MV-4-11 (cell line): ENCODE measurements at places on chromosomes 7 and 10.

DNA sequence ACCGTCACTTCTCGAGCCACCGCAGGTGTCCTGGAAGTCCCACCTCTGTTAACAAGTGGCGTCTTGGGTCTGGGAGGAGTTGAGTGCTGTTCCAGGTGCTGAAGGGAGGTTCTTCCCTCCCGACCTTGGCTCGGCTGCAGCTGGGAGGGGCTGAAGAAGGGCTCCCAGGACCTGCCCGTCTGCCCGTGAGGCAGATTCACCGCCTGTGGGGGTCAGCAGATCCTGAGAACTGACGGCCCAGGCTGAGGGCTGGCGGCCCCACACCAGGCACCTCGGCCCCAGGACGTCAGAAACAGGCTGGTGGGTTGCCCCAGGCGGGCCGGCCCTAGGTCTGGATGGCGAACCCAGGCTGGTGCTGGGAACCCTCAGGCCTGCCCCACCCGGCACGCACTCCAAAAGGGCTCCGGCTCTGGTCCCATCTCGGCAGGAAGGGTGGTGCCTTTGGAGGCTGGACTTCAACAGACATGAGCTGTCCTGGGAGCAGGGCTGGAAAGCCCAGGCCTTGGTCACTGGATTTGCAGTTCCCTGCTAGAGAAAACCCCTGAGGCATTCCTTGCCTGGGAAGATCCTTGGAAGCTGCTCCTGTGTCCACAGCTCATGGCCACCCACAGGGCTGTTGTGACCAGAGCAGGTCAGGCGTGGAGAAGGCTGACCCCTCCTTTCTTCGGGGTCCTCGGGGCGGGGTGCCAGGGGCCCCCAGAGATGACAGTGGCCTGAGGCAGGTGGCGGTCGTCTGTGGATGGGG is 42.6 kb upstream of the CFAP46 start:
- DNase-seq: no peak

GRCh38 chr7:30157204-30157603 is 22.4 kb downstream of the MTURN start:
- no peak for DNase-seq

DNA sequence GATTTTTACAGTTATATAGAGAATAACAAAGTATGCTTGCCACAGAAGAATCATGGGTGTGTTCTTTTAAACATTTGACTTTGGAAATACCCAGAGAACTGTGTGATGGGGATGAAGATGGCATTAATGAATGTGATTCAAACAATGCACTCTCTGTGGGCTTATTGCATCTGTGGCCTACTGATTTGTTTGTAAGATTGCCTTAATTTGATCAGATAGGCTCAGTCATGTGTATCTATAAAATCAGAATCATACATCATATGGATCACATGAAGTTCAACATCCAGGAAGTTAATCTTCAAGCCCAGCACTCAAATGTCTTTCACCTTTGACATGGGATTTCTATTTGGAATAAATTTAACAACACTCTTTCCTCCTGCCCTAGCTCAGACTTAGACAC is 410.9 kb downstream of the SUGCT start:
- no peak for DNase-seq

- DNase-seq: no peak
Measured at GRCh38 chr7:127704211-127704610, 52.2 kb downstream of the SND1 start.

DNA sequence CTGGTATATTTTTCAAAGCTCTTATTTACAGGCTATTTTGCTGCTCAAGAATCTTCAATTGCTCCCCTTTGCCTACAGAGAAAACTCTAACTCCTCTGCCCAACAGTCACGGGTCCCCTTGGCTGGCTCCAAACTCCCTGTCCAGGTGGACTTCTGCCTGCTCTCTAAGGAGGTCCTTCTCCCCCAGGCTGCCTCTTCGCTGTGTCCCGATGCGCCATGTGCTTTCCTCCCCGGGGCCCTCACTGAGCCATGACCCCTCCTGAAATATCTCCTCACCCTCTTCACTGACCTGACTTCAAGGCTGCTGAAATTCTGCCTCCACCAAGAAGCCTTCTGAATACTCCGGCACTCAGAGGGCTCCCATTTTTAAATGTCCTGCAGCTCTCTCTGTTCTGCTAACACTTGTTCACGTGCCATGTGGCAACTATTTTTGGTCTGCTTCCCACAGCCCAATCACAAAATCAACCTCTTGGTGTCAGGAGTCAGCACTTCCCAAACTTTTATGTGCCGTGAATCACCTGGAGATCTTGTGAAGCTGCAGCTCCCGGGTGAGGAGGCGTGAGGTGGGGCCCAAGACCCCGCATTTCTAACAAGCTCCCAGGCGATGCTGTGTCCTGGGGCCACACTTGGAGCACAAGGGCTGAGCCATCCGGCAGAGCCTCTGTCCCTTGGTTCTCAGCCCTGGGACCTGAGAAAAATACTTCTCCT is 85.7 kb upstream of the COL13A1 start:
- DNase-seq: no peak
